Activated CD4-positive, CD25-positive, alpha-beta regulatory T cell treated with anti-CD3 and anti-CD28 coated beads, Interleukin-2, amount 50 U/mL, for 16 hours (primary cell): ENCODE measurements at places on chromosomes 12 and 14.

DNA sequence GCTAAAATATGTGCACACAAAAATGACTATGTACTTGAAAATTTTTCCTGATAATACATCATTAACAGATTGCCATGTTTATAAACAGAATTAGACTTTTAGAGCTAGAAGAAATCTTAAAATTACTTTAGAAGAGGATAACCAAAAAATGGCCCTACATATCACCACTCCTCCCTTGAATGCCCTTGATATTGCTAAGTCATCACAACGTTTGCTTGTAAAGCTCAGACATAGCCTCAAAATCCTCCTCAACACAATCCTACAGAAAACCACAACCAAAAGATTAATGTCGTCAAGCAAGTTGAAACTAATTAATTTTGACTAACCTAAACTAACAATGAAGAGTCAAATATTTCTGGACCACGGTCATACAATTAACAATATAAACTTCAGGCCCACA is 19.4 kb upstream of the NAA30 start:
- DNase-seq = no peak

DNA sequence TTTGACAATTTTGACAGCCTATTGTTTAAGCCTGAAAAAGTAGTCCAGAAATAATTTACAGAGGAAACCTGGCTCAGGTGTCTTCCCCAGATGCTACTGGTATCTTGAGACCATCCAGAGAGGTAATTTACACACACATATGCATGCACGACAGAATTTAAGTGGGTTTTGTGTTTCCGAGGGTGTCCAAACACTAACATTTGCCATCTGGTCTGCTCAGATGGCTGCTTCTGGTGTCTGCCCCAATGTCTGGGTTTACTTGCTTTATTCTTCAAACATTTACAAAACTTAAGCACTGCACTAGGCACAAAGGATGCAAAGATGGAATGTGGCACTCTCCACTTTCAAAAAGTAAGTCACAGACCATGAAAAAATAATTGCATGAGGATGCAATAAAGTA is 226.6 kb upstream of the EGLN3 start:
- DNase-seq = no peak

- no peak for DNase-seq
These were observed 19.7 kb upstream of the FAM222A start for GRCh38 chr12:109693653-109694600.

GRCh38 chr12:2461645-2462044 is 333.1 kb upstream of the FKBP4 start:
- DNase-seq = no peak

DNA sequence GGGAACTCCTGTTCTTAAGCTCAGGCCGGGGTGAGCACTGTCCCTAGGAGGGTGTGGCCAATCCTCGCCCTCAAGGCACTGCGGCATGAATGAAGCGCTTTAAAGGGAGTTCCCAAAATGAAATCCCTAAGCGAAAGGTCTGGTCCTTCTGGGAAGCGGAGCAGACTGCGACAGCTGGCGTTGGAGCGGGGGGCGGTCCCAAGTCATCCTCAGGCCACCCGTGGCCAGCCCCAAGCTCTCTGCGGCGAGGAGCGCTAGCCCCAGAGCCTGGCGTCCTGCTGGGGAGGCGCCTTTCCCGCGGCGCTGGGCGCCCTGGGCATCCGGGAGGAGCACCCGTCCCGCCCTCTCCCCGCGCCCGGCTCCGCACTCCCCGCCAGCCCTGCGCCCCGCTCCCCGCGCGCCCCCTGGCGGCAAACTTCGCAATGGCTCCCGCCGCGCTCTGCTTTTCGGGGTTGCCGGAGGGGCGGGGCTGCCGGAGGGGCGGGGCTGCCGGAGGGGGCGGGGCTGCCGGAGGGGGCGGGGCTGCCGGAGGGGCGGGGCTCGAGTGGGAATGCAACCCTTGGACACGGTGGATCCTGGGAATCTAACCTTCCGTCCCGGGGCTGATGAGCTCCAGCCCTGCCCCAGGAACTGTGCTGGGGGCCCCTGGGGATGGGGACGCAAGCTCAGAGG is 25.4 kb downstream of the ZBTB42 start:
- peak; percentile 94 for DNase-seq

GRCh38 chr12:2492236-2492635 is 302.5 kb upstream of the FKBP4 start:
- DNase-seq = no peak

DNA sequence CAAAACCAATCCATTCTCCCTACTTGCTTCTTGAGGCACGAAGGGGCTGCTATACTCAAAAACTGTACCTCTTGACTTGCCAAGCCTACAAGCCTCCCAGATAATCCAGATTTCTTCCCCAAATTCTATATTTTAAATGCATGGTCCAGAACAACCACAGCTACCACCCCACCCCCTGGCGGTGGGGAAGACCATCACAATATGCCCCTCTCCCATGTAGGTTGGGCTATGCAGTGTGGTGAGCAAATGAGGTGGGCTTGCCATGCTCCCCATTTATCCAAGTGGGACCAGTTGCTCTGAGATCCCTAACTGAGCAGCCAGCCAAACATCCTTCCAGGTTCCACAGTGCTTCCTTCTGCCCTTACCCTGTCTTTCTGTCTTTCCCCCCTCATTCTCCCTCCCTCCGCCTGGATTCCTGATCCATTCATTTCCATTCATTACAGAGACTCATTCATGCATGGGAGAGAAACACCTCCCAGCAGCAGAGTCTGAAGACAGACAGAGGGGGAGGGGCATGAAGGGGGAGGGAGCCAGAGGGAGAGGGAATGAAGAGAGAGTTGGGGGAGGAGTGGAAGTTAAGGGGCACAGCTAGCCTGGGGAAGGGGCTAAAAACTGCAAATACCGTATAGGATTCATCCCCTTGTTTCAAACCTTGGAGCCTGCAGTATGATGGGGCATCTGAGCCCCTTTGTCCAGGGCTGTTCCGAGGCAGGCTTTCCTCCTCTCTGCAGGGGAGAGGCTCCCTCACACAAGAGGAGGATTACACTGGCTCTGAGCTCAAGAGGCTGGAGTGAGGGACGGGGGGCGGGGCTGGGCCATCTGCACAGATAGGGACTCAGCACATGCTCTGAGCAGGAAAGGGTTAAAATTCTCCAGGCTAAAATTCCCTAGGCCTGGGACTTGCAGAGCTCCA is 4.4 kb downstream of the ZNF219 start:
- DNase-seq = no peak

- no peak for DNase-seq
These were observed 1.4 kb upstream of the MAP4K5 start for GRCh38 chr14:50533806-50534205.
